ENCODE measurements at places on chromosomes 4 and X.

DNA sequence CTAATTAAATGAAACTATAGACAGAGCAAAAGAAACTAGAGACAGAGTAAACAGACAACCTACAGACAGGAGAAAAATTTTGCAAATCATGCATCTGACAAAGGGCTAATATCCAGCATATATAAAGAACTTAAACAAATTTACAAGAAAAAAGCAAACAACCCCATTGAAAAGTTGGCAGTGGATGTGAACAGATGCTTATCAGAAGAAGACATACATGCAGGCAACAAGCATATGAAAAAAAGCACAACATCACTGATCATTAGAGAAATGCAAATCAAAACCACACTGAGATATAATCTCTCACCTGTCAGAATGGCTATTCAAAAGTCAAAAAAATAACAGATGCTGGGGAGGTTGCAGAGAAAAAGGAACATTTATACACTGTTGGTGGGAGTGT is 14.8 kb downstream of the ZNF280C start:
- no peak for DNase-seq

DNA sequence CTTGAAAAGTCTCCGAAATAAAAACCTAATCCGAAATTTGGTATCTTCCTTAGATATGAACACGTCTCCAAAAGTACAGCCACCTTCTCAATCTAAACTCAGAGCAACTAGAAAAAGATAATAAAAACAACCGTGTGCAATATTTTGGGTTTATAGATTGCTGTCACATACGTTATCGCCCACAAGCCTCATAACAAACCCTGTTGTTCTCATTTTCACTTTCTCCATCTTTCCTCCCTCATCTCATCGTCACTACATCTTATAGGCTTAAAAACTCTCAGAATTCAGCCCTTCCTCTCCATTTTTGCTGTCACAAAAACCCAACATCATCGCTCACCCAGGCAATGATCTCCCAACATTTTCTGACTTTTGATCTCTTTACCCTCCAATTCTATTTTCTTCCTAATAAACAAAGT is 448 bp upstream of the SCFD2 start:
- no peak for DNase-seq

DNA sequence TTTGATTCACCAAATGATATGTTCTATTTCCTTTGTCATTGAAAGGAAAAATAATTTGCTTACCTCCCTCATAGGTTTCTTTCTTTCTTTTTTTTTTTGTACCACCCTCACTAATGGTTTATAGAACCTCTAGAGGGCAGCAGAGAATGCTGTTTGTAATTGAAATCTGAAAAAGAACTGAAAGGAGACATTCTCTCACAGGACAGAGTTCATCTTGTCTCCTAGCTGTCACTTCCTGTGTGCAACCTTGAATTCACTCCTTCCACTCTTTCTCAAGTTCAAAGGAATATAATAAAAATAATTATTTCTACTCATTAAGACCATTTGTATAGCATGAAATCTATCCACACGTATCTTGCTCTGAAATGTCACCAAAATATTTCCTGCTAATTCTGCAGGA is 51.0 kb downstream of the GUCY1B1 start:
- DNase-seq: no peak

DNA sequence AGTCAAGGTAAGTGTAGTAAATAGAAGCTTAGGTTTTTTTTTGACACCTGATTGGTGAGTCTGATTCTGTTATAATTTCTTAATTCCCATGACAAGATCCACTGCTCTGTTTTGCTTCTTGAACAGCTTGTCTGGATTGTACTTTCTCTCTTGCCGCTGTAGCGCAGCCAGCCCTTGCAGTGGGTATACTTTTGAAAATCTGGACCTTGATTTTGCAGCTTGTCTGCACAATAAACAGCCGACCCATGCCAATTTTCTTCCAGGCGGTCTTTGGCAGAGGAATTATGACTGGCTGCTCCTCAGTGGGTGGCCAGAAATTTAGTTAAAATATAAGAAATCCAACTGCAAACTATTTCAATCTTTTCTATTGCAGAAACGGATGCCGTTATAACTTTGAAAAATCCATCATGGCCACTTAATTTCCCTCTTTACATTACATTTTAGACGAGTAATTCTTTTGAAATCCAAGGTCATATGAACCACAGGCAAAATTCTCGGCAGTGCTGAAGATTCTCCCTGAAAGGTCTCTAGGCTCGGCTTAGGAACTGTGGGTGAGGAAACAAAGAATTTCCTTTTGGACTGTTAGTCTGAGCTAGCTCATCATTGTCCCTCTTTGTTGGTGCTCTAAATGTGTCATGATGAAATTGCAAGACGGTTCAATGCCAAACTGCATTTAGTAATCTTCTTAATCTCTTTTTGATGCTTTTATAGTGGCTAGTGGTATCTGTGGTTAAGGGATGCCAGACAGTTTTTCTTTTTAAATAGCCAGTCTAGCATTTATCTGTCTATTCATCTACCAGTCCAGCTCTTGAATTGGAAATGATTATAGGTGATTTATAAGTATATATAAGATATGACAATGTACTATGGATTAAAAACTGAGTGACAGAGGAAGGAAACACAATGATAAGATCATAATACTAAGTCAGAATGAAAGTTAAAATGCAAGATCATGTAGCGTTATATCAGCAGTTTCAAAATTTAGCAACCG is 31.5 kb upstream of the PTTG2 start:
- DNase-seq: no peak

DNA sequence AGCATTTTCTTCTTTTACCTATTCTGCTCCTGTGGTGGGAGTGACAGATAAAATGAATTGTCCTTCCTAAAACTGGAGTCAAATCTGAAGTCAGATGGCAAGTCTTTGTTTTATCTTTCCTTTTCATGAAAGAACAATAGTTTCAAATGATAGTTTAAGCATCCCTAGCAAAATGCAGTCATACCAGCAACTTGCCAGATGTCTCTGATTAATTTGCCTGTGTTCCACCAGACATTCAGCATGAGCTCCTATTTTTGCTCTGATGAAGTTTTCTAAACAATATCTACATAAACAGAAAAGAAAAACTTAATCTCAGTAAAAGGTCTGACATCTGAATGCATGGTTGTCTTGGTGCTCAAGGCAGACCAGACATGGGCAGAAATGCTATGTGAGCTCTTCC is 15.2 kb downstream of the PRKG2 start:
- DNase-seq: no peak

DNA sequence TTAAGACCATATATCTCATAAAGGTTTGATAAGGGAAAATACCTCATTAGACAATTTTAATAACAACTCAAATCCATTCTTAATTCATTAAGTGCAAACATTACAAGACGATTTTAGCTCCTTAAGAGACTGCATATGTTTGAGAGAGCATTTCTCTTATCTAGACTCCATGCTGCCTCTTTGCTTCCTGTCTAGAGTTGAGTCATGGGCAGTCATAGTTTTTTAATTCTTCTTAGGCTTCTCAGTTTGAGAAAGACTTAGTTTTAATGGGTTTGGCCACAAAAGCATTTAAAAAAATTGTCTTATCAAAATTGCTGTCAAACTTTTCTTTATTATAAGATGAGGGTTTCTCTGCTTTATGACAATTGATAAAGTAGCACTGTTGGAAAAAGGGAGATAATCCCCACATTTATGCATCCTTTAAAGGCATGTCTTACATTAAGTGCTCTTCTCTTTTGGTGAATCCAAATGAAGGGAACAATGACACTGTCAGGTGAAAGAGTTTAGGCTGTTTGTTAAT is 713.4 kb downstream of the PCDH18 start:
- DNase-seq: no peak

- DNase-seq: no peak
Observed at GRCh38 chr4:156060661-156061060, 107.0 kb upstream of the CTSO start.

- no peak for DNase-seq
Observed at GRCh38 chrX:110215411-110215810, 102.5 kb downstream of the AMMECR1 start.

DNA sequence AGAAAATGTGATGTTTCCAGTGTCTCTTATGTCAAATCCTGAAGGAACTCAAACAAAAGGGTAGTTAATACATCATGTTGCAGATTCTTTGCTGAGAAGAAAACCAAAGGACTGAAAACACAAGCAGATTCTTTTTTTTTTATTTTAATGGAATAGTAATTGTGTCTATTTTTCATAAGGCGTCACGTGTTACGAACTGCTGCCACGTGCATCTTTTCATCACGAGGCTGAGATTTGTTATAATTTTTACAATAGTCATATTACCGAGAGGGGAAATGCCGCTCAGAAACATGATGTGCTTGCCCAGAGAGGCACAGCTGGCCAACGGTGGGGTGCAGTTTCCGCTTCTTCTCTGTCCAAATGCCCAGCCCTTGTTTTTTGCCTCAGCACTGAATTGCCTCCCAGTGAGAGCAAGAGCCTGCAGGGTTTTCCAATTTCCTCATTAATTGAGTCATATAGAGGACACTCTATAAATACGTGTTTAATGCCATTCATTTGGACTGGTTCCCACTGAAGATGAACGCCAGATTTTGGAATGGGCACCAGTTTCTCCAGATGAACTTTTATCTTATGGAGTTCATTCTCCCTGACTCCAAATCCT is 225.3 kb downstream of the STK32B start:
- no peak for DNase-seq

DNA sequence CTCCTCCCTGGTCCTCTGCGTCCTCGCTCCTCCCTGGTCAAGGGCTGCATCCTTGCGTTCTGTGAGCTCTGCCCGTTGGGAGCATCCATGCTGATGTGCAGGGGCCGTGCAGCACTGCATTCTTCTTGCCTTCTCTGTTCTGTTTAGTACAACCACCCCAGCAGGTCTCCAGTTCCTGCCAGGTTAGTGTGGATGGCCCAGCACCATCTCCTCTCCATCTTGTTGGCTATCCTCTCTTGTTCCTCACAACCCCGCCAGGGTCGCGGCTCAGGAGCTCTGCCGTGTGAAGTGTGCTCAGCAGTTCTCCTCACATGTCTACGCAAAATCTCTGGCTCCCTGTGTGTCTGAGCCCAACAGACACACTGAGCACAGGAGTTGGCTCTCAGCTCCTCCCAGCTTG is 10.4 kb upstream of the MAEA start:
- DNase-seq: no peak

- no peak for DNase-seq
Observed at GRCh38 chr4:63904201-63904600, 505.0 kb downstream of the TECRL start.

DNA sequence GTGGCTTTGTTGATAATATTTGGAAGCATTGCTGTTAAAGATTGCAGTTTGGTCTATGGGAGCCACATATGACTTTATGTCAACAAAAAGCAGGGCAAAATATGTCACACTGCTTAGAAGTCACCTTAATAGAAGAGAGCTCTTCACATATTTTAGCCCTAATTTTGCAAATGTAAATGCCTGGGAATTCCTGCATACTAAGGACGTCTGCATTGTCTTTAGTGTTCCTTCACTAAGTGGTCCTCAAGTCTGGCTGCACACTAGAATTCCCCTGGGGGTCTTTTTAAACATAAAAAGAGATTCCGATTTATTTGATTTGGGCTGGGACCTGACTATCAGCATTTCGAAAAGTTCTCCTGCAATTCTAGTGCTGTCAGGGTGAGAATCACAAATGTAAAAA is 495.1 kb upstream of the FAM241A start:
- DNase-seq: no peak

DNA sequence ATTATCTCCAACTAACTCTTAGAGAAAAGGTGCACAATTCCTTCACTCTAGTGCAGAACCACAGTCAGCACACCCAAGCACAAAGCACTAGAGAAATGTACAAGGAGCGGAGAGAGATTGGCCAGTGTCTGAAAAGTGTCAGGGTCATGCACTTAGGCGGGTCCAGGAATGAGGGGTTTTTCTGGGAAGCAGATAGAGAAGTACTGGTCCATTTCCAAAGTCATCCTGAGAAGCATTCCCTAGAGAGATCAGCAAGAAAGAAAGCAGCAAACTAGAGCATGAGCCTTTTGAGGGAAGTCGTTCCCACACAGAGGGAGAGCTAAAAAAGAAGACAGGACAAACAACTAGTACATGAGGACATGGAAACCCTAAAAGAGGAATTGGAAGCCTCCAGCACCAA is 168.1 kb upstream of the MAP3K15 start:
- no peak for DNase-seq

GRCh38 chr4:86554646-86555045 is 39.5 kb upstream of the PTPN13 start:
- DNase-seq: no peak

DNA sequence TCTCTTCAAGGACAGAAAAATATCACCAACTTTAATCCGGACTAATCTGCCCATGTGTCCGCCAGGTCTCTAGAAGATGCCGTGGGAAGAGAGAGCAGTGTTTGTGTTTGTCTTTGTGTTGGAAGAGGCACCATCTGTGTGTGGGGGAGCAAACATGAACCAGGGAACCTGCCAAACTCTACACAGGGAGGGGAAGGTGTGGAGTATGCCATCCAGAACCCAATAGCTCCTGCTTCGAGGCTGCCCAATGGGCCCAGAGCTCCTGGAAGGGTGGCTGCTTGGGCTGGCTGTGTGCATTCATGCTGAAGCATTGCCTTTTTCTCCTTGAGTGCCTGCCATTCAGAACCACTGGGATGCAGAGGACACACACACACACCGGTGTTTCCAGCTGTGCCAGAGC is 536.2 kb downstream of the MID1IP1 start:
- DNase-seq: no peak

DNA sequence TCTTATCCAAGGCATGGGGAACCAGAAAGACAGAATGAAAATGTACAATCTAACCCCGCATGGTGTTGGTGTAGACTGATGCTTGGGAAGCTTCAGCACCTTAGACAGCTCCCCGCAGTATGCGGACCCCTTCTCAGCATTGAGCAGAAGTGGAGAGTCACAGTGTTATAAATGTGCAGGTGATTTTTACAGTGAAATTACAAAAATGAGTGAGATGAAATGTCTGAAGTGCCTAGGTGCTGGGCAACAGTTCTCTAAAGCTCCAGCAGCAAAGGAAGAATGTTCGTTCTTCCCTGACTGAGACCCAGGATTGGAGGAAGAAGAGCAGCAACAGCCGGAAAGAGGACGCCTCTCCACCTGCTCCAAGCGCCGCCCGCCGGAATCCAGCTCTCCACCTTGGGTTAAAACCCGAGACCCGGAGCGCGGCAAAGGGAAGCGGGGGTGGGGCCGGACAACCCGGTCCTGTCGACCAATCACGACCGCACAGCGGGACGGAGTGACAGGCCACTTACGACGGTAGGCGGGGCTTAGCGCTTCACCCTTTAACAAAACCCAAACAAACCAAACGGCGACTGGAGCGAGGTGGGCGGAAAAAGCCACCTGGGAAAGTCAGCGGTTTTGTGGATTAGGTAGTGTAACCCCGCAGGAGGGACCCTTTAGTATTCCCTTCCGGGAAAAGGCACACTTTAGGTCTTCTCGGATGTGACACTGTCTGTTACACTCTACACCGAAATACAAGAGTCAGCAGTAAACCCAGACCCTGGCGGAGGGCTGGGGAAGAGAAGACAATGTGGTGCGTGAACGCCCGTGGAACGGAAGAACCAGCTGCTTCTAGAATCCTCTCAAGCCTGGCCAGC is at the start of gene GLRA3:
TSS of gene GLRA3 (minus strand) at position 403 of the 857 bp plus-strand sequence. CDS start 436 bp downstream, outside the sequence.
- no peak for DNase-seq

- no peak for DNase-seq
Observed at GRCh38 chr4:83019794-83020494, 9.3 kb upstream of the LIN54 start.

DNA sequence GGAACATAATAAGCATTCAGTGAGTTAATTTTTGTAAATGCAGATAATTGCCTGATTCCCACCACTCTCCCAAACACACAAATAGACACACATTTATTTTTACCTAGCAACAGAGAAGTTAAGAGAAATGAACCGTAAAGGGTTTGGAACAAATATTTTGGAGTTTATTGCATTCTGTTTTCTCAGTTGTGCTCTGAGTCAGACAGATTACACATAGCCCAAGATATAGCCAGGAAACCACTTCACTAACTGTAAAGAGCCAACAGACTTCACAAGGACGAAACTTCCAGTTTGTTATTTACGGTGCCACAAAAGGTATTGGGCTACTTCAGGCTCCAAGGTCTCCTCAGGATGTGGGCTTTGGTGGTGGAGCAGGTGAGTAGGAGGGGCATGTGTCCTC is 217.0 kb downstream of the BMPR1B start:
- DNase-seq: no peak
